Retina (tissue), 1 donor: ENCODE measurements at places on chromosomes 2 and 18.
A peak's percentile ranks its signal among the peaks of the same experiment; 100 is the strongest.

- no peak for DNase-seq
Observed at GRCh38 chr2:15954761-15955160, 14.4 kb downstream of the MYCN start.

DNA sequence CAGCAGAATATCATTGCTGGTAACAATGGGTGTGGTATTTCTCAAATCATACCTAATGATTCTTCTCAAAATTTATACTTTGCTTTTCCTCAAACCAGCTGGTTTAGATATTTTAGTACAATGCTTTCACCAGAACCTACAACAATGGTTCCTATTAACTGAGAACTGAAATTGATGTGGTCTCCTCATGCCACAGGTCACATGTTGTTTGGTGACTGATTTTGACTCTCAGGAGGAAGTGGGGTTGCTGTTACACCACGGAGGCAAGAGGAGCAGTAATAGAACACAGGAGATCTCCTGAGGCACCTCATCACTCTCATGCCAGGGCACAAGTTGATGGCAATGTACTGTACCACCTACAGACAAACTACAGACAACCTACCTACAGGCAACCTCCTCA is 3.0 kb upstream of the CEP68 start:
- DNase-seq, result no peak

DNA sequence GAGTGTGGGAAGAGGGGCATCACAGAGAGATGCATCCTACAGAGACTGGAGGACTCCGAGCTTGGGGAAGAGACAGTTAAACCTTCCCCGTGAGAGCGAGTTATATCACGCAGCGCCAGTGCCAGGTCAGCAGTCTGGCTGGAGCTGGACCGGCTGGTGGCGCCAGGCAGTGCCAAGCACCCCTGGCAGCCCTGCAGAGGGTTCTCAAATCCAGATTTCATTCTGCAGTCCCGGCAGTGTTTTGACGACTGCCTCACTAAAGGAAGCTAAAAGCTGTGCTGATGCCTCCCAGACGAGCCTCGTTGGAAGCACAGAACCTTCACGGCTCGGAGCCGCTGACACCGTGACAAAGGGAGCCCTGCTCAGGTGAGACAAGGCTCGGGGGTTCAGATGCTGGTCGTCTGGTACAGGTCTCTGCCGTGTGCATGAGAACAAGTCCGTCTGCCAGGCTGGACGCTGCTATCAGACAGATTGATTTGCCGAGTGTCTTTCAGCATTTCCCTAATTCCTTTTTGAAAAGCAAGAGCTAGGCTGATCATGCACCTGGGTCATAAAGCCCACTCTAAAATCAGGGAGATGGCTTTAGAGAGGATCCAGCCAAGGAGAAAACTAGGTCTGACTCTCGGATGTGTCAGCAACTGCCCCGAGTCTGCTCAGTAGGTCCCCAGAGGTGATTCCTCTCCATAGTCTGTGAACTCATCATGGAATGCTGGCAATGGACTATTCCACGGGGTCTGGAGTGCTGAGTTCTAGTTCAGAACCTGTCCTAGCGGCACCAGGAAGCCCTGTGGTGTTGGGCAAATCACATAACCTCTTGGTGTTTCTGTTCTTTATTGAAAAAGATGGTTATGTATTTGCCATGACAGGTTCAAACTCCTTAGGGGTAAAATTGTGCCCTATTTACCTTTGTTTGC is 240.6 kb downstream of the SOX11 start:
- peak; percentile 51 for DNase-seq

DNA sequence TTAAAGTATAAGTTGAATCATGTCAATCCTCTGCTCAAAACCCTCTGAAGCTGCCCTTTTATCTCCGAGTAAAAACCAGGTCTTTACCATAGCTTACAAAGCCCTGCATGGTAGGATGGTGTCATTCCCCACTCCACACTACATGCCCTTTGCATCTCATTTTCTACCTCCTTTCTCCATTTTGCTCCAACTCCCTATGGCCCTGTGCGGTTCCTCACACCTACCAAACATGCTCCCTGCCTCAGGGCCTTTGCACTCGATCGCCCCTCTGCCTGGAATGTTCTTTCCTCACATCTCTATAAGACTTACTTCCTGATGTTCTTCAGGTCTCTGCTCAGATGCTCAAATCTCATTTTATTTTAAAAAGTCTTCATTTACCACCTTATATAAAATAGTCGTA is 80.7 kb downstream of the MYL12B start:
- no peak for DNase-seq

DNA sequence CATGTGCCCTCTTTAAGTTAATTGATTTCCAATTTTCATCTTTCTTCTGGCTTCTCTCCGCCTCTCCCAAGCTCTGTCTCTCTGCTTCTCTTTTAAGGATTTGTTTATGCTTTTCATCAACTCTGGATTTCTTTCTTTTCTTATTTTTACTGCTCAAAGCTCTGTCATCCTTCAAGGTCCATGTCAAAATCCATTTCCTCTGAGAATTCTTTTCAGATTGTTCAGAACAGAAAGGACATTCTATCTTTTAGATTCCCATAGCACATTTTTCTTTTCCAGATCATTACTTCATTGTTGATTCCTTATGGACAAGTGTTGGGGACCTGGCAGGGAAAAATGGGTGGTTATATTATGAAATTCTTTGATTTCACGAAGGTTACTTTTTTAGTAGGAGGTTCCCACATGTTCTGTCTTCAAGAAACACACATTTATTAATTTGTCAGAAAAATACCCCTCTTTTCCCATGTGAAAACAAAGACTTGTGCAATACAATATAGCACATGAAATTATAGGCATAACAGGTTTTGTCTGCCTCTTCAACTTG is 12.3 kb downstream of the PMAIP1 start:
- DNase-seq, result no peak

DNA sequence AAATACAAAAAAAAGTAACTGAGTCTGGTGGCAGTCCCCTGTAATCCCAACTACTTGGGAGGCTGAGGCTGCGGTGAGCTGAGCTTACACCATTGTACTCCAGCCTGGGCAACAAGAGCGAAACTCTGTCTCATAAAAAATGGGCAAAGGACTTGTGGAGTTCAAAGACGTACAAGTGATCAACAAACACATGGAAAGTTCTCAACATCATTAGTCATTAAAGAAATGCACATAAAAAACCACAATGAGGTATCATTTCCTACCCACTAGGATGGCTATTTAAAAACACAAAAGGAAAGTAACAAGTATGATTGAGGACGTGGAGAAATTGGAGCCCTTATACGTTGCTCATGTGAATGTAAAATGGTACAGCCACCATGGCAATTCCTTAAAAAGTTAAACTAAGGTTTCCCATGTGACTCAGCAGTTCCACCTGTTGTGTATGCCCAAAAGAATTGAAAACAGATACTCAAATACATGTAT is 52.3 kb downstream of the RAB10 start:
- no peak for DNase-seq
